ENCODE measurements at places on chromosomes 2 and 18.

DNA sequence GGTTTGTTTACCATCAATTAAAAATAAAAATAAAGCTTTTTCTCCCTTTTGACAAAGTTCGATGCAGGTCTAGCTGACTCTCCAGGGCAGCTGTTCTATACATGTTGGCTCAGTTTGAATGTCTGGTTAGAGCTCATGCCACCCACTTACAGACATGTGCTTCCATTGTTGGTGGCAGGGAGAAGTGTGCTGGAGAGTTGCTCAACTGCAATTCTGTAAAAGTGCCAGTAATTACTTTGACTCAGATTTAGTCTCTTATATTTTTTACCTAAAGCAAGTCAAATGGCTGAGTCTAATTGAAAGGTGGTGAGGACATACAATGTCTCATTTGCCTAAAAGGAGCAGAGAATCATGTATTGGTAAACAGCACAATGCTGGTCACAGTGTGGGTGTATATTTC, 609.1 kb upstream of the SYT4 start:
- DNase-seq = no peak

GRCh38 chr2:148814143-148814859, 60.7 kb upstream of the KIF5C start:
- DNase-seq = peak; percentile 54

GRCh38 chr2:207227062-207227748, 61.5 kb upstream of the KLF7 start:
- peak; percentile 7 for DNase-seq

- DNase-seq = no peak
Observed at GRCh38 chr18:2935438-2936192, 77.3 kb downstream of the LPIN2 start.

DNA sequence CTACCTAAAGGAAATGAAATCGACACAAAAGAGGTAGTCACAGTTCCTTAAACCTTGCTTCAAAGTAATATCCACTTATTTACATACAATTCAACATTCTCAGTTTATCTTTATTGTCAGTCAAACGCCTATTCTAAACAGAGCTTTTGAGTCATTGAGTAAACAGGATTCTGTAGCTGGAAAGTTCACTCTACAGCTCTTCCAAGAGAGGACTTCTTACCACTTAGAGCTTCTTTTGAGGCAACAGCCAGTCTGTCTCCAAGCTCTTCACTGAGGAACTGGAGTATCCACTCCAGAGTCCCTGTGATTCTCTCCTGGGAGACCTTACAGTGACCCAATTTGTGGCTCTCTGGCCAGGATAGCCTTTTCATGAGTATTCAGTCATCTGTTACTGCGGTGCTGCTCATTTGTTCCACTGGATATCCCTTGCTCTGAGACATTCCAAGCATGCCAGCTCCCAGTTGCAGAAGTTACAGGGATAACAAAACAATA, 210.9 kb upstream of the OSR1 start:
- peak; percentile 3 for DNase-seq

DNA sequence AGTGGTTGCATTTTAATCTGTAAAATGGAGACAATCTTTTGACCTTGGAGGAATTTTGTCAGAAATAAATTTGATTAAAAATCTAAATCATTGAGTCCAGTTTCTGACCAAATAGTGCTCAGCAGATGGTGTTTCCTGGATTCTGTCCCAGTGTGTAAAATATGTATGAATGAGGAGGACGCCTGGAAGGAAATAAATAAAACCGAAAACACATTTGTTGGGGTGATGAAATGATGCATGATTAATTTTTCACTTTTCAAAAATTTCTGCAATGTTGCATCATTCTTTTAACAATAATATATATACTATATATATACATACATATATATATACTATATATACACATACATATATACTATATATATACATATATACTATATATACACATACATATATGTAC, 261.1 kb upstream of the TRIB2 start:
- DNase-seq = no peak

GRCh38 chr2:23589739-23590138, 204.8 kb downstream of the KLHL29 start:
- no peak for DNase-seq

DNA sequence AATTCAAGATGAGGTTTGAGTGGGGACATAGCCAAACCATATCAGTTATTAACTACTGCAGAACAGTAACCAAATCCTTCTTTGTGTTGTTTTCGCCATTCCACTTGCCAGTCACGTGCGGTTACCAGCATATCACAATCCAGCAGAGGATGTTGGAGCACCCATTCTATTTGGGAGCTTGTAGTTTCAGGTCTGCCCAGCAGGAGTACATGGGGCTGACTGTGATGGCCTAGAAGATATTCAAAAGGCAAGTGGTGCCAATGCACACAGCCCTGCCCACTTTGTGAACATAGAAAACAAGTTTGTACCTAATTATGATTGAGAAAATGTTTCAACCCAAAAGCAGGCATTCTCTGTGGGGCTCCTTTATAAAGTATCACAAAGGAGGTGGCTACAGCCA, 57.0 kb downstream of the ZNF519 start:
- no peak for DNase-seq

- DNase-seq = peak; percentile 27
Observed at GRCh38 chr2:237195396-237196120, 109.9 kb downstream of the COPS8 start.

DNA sequence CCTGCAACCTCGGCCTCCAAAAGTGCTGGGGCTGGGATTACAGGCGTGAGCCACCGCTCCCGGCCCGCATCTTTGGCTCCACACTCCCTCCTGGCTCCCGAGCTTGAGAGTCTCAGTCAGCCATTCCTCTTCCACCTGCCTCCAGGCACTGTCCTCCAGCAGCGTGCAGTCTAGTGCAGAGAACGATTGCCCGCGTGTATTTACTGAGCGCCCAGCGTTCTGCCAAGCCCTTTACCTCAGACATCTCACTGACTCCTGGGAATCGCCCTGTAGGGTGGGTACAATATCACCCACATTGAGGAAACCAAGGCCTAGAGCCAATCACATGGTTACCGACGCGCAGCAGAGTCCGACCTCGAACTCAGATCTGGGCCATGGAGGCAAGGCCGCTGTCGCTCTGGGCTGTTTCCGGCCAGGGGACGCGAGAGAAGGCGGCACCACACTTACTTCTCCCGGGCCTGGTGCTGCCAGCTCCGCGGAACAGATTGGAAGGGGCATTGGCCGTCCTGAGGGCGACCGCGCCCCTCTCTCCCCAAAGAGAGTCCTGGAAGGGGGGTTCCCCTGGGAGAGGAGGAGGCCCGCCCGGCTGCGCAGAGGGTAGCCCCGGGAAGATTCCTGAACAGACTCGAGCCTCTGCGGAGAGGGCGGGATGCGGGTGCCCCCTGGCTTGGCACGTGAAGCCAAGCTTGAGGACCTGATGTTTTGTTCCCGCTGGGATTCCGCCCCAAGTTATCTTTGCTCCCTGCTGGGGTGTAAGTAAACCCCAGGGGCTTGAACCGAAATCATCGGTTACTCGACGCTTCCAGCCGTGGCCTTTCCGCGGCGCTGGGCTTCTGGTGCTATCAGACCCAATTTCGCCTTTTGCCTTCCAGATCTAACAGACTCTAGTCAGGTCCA, 5.2 kb upstream of the DLX2 start:
- no peak for DNase-seq

DNA sequence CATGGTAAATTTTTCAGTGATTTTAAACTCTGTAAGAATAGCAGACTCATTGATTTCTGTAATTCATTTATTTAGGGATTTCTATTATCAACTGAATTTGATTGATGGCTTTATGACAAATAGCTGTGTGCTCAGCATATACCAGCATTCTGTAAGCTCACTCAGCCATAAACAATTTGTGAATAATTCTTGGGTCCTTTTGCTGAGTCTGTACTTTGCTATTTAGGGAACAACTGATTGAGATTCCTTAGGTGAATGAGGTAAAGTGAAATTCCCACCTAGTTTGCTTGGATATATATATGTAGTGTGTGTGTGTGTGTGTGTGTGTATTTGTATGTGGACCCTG, 76.7 kb upstream of the CAVIN2 start:
- peak; percentile 80 for DNase-seq

DNA sequence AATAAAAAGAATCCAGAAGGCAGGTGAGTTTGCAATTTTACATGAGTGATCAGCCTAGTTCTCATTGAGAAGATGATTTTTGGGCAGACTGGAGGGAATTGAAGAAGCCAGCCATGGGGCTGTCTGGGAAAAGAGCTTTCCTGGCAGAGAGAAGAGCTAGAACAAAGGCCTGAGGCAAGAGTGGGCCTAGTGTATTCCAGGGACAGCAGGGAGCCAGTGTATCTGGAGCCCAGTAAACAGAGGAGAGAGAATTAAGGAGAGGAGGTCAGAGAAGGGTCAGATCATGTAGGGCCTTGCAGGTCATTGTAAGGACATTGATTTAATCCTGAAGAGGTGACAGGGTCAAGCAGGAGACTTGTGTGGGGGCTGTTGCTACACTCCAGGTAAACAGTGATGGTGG, 195.8 kb downstream of the SATB2 start:
- no peak for DNase-seq

GRCh38 chr2:32008805-32009515, 1.8 kb downstream of the MEMO1 start:
- DNase-seq = peak; percentile 27

- peak; percentile 43 for DNase-seq
Observed at GRCh38 chr2:47631792-47632398, 151.1 kb upstream of the MSH6 start.

GRCh38 chr2:127179766-127180165, 40.3 kb downstream of the CYP27C1 start:
- no peak for DNase-seq

GRCh38 chr2:139492131-139492680, 712.0 kb upstream of the NXPH2 start:
- DNase-seq = no peak

DNA sequence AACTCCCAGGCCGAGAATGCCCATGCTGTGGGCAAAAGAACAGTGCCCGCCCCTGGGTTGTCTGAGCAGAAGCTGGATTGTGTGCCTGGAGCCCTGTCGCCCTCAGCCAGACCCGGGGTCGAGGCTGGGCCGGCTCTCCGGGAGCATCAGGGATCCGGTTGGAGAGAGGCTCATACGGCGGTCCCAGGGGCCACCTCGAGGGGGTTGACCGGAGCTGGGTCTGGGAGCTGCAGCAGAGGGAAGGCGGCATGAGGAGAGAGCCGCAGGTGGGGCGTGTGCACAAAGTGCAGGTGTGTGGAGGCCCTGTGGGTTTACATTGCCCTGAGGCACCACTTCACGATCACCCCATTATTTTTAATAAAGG, 39.5 kb downstream of the MBP start:
- no peak for DNase-seq

- no peak for DNase-seq
Observed at GRCh38 chr18:61428266-61428665, 95.0 kb downstream of the CDH20 start.

DNA sequence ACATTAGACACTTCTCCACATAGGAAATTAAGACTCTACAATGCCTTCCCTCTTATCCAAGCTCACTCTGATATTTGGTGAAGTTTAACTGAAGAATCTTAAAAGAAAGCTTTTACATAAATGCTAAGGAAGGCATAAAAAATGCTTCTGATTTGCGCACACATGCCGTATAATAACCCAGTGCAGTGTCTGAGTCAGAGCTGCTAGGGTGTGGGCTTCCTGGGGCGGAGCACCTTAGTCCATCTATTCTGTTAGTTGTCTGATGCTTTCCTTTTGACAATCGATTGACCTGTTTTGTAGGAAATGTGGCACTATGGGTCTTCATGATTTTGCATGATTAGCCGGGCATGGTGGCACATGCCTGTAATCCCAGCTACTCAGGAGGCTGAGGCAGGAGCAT, 231.5 kb downstream of the AFF3 start:
- no peak for DNase-seq

DNA sequence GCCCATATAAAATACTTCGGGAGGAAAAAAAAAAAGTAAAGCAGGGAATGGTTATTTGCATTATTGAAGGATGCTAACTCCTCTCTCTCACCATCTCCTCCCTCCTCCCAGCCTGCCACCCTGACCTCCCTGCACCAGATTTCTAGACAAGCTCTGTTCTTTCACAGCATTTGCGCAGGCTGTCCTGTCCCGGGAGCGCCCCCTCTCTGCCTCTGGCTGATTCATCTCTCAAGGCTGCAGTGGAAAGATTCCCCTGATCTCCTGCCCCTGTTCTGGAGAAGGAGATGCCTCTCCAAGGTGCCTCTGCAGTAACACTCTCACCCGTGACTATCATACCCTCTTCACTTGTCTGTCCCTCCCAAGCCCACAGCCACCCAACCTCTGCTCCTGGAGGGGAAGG, 38.5 kb downstream of the COL4A4 start:
- DNase-seq = no peak

DNA sequence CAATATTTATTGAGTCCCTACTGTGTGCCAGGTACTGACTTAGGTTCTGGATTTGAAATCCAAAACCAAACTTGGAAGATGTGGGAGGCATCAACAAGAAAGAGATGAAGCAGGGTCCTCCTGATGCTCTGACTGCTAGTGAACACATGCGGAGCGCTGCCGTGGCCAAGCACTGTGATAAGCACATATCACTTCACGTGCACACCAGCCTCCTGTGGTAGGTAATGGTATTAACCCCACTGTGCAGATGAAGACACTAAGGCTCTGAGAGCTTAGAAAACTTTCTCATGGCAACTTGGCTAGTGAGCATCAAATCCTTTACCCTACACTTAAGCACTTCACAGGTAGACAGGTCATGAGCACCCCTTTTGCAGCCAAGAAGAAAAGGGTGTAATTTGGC, 216.1 kb downstream of the HAUS1 start:
- DNase-seq = no peak

DNA sequence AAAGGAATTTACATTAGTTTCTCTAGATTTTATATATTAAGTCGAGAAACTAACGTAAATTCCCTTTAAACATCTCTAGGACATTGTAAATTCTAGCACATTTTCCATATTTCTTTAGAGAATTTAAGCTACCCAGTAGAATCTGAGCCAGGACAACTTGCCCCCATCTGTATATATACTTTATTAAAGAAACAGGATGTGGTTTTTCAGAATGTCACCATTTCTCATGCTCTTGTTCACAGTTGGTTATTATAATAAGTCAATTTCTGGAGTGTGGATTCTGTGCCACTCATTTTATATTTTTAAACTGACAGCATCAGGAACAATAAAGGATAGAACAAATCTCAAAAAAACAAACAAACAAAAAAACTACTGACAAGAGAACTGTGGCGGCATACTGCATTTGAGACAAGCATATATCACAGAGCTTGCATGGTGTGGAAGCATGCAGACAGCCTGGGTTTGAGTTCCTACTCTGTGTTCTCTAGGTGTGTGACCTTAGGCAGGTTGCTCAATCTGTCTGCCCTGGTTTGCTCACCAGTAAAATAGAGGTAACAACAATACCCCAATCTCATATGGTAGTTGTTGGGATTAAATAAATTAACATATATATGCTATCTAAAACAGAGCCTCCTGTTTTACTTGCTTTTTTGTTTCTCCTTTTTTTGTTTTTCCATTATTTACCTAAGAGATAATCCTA, 61.4 kb upstream of the DNER start:
- no peak for DNase-seq
